ENCODE measurements at places on chromosomes 4 and X. TPM values are rescaled to one million over a fixed set of nuclear protein-coding genes. Genes with fewer than 3 reads are reported as not detected.

HSPA4L gene
- total RNA-seq = 6.1 TPM

ADAMTS3 gene
- 3.1 TPM for total RNA-seq

AREG gene
- 16.8 TPM for total RNA-seq

F11 gene
- 5.4 TPM for total RNA-seq

ADGRG4 gene
- total RNA-seq = 0.03 TPM

OPN1MW3 gene
- not detected for total RNA-seq

CCSER1 gene
- 9.0 TPM for total RNA-seq

CLCN4 gene
- total RNA-seq = 11.8 TPM

MCUB gene
- 18.8 TPM for total RNA-seq

ZFP92 gene
- 2.8 TPM for total RNA-seq

PSAPL1 gene
- total RNA-seq = 0.08 TPM

FGD1 gene
- 5.3 TPM for total RNA-seq

MSANTD1 gene
- 1.1 TPM for total RNA-seq

REPS2 gene
- 19.5 TPM for total RNA-seq

RNF128 gene
- 13.3 TPM for total RNA-seq

CABS1 gene
- total RNA-seq = not detected

MAGEA1 gene
- not detected for total RNA-seq

DUX4 gene
- not detected for total RNA-seq

UTP14A gene
- 12.3 TPM for total RNA-seq

HSFX4 gene
- not detected for total RNA-seq

MSL3 gene
- total RNA-seq = 27.3 TPM

EBP gene
- 74.2 TPM for total RNA-seq

JAKMIP1 gene
- total RNA-seq = 0.29 TPM

CDKL5 gene
- total RNA-seq = 37.6 TPM
